ENCODE measurements at places on chromosomes 6 and 20. TPM values are rescaled to one million over a fixed set of nuclear protein-coding genes. Genes with fewer than 3 reads are reported as not detected.

- no peak for DNase-seq
These were observed 161.1 kb downstream of the EYS start for GRCh38 chr6:65545920-65546319.

- DNase-seq = no peak
These were observed 205.9 kb upstream of the TAB2 start for GRCh38 chr6:149111556-149112115.

GRCh38 chr6:132703936-132704335 is 9.9 kb downstream of the VNN1 start:
- DNase-seq = no peak

DNA sequence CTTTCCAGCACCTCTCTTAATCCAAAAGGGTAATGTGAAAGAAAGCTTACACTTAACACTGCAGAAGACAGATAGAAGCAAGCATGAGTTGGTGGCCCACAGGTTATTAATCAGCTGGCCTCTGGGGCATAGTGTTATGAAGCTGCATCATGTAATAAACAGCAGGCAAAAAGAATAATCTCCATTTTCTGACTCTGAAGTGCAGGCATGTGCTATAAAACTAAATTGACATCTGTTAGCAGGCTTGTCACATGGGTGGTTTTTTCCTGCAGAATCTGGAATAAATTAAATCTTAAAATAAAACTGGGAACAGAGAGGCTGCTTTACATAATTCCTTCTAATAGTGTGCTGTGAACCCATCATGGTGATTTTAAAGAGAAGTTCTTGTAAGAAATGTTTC is 73.3 kb downstream of the METTL24 start:
- DNase-seq = no peak

GRCh38 chr6:155493026-155493693 is 37.5 kb upstream of the NOX3 start:
- no peak for DNase-seq

DNA sequence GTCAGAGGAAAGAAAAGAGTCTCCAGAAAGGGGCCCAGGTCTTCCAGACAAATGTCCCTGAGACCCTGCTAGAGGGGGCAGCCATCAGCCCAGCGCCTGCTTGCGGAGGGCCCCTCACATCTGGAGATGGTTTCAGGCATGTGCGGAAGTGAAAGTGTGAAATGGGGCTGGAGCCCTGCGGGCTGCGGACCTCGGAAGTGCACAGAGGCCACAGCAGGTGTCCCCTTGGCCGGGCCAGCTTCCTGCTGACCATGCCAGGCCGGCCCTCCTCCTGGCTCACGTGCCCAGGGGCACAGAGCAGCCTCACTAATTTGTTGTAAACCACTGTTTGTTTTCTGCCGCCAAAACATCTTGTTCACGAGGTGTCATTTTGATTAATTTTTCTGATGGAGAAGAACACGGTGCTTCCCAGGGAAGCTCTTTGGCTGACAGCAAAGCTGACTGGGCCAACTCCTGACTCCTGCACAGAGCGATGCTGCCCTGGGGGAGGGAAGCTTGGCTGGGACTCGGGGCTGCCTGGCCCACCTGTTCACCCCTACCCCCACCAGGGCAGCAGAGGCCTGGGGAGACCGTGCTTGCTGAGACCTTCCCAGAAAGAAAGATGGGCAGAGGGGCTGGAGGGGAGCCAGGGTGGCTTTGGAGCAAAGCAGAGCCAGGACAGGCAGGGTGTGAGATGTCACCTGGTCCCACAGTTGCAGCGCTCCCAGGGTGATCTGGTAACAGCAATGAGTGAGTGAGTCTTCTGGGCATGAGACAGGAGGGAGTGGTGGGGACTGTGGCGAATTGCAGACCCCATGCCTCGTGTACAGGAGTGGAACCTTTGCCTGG is 54.2 kb downstream of the BCAS4 start:
- no peak for DNase-seq

The RGS17 gene
- polyA plus RNA-seq = 1.7 TPM
